ENCODE measurements at places on chromosomes 7 and 10.

DNA sequence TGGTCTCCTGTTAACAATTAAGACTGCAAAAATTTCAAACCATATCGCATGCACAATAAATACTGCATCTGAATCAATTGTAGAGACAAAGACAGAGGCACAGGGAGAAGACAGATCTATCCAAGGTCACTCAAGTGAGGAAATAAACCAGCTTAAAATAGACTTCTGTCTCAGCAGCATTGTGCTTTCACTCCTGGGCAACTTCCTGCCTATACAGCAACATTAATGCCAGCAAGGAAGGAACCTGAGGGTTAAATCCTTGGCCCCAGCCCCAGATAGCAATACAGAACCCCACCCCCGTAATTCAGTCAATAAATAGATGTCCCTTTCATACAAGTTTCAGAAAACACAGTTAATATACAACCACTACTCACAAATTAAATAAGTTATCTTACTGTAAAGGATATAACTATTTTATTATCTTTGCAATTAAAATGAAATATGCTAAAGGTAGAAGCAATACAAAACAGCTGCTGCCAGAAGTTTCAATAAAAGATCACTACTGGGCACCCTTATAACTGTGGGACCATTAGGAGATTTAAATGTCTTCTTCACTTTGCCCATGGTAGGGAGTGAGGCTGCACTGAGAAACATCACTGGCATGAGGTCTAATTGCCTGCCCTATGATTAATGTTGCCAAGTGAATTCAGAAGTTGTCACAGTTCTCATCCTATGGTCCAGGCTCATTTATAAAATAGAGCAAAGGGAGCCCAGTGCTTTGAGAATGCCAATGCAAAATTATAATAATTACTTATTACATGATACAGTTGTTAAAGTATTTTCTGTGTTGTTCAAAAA is 49.4 kb downstream of the CAV1 start:
- no peak for DNase-seq

DNA sequence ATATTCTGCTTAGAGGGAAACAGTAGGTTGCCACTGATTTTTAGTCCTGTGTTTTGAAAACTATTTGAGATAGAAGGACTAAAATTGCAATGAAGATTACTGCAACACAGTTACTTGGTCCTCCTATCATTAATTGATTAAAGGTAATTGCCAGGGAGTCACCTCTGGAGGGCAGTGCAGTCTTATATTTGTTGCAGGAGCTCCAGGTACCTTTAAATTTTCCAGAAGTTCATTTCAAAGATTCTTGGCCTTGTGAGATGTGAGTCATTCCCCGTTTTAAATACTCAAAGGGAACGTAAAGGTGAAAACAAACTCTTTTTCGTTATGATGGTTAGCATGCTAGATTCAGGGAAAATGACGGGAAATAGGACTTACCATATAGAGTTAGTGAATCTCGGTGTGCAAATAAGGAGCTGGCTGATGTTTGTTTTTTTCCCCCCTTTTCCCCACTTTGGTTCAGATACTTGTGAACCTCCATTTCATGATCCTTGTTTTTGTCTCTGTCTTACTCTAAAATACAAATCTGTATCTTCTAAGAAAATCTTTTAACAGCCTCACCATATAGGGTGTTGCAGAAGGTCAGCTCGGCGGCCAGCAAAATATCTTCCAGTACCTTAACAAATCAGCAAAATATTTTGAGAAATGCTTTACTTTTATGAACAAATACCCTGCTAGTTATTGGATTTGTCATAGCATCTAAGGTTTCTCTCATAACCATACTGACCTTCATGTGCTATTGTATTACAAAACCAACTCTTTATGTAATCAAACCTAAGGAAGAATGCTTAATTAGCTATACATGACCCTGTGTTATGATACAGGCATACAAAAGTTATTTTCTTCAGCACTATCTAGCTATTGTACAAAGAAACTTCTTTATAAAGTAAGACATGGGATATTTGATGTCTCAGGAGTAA is 143.0 kb upstream of the HDAC9 start:
- DNase-seq, result peak; percentile 16

DNA sequence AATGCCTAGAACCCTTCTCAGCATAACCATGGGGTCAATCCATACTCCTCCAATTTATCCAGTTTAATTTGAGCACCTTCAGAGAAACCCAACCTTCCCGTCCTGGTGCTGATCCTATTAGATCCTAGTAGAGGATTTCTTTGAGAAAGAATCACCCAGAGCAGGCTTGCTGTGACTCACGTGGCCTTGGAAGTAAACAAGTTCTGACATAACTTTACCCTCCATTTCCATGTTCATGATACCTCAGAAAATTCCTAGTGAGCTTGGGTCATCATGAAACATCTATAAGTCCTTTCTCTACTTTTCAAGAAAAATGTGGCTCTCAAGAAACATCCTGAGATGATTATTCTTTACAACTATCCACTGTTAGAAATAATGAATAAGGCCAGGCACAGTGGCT is 71.7 kb downstream of the PRLHR start:
- DNase-seq, result no peak

DNA sequence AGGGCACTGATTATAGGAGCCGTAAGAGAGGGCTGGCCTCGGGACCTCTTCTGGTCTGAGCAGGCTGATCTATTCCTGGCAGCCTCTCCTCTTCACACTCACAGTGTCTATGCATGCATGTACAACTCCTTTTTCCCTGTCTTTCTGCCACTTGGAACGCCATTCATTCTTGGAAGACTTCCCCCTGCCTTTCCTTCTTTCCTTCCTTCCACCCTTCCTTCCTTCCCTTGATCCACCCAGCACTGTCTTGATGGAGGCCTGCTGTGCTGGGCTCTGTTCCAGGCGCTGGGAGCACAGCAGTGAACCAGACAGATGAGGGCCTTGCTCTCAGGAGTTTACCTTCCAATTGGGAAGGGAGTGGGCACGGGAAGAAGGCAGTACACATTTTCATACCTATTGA is 114.8 kb downstream of the SH3PXD2A start:
- DNase-seq, result no peak

DNA sequence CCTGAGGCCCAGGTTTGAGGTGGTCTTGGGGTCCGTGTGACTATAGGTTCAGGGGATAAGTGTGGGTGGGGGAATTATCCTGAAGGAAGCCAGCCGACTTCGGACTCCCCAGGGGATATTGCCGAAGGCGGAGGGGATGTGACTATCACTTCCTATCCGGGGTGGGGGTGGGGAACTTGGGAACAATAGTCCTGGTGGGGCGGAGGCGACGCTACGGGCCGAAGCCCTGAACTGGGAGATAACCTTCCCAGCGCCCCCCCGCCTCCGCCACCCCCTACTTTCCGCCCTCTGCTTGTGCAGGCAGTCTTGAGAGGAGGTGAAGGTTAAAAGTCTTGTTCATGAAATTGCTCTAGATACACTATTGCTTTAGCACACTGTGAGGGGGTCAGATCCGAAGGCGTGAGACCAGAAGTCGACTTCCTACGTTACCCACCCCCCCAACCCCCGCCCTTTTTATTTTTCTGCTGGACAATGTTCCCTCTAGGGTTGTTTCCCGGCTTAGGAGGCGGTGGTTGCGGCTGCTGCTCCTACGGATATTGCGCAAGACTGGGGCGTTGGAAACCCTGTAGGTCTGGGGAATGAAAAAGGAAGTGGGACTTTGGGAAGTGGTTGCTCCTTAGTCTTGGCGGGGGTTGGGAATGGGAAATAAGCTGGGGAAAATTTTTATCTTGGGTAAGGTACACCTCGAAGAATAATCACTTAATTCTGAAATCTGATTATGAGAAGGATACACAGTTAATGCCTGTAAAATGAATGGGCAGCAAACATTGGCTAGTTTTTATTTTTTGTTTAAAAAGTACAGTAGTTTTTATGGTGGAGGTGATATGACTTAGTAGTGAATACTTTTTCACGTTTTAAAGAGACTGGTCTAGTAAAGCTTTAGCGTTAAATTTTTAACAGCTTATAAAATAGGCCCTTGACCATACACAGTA is 1.5 kb downstream of the PTPN12 start:
- no peak for DNase-seq

DNA sequence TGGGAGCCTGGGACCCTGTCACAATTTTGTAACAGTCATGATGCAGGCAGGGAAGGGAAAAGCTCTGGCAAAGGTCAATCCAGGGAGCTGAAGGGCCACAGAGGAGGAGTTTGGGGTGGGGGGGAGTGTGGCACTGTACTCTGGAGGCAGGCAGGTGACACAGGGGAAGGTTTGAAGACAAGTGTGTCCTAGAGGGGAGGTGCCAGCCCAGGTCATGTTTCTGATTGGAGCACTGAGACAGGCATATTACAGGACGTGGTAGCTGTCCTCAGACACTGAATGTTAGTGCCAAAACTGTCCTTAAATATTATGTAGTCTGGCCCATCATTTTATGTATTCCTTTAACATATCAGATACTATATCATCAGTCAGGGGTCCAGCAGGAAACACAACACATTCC is 75.6 kb upstream of the LRRC4 start:
- DNase-seq, result no peak
